ENCODE measurements at places on chromosomes 6 and 20. TPM values are rescaled to one million over a fixed set of nuclear protein-coding genes. Genes with fewer than 3 reads are reported as not detected.

The ARG1 gene
- total RNA-seq: not detected

The PACSIN1 gene
- total RNA-seq: not detected

The HMGCLL1 gene
- not detected for total RNA-seq

The PLN gene
- total RNA-seq: not detected

The ZBTB12 gene
- 1.1 TPM for total RNA-seq

The DLL1 gene
- total RNA-seq: 1.2 TPM

The TOX2 gene
- 11.8 TPM for total RNA-seq

The SLA2 gene
- total RNA-seq: not detected

The OTOR gene
- total RNA-seq: not detected

The KIAA1755 gene
- total RNA-seq: 0.14 TPM
